ENCODE measurements at places on chromosomes 7 and 10.

DNA sequence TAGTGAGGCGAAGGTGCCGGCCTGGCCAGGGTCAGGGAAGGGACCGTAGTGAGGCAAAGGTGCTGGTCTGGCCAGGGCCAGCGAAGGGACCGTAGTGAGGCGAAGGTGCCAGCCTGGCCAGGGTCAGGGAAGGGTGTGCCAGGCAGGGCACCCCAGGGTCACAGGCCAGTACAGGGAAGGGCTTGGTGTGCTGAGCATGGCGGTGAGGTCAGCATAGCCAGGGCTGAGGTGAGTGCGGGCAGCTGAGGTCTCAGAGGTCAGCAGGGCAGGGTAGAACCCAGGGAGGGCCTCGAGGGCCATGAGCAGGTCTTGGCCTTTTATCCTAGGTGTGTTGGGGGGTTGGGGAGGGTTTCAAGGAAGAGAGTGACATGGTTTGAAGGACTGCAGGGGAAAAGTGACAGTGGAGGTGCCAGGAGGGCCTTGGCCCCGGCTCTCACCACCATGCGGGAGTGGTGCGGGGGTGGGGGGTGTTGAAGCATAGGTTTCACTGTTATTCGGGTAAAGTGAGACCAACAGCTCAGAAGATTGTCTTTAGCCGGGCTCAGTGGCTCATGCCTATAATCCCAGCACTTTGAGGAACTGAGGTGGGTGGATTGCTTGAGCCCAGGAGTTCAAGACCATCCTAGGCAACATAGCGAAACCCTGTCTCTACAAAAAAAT is 93.3 kb downstream of the CHST15 start:
- DNase-seq: no peak

DNA sequence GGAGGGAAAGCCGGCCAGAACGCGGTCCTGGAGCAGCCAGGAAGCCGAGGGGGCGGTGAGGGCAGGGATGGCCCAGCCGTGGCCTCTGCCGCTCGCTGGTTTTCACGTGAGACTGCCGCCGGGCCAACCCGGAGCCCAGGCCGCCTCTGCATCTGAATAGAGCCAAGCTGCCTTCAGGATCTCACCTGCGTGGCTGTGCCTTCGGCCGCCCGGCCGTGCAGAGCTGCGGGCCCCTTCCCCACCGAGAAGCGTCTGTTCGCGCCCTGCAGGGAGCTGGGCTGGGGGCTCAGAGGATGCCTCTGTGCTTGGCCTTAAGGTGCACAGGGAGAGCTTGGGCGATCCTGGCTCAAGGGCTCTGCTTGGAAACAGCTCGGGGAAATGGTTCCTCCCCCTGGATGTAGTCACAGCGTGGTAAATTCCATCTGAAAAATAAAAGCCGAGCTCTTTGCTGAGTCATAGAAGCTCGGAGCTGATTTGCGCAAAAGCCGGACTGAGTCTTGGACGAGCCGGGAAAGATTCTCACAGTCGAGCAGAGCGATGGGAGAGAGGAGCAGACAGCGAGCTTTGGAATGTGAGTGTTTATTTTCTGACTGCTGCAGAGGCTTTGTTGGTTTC is at the start of gene JAKMIP3:
Gene JAKMIP3 (plus strand): TSS at position 456 of the 615 bp plus-strand sequence. CDS start 38,863 bp downstream, outside the sequence.
- DNase-seq: peak; percentile 77

DNA sequence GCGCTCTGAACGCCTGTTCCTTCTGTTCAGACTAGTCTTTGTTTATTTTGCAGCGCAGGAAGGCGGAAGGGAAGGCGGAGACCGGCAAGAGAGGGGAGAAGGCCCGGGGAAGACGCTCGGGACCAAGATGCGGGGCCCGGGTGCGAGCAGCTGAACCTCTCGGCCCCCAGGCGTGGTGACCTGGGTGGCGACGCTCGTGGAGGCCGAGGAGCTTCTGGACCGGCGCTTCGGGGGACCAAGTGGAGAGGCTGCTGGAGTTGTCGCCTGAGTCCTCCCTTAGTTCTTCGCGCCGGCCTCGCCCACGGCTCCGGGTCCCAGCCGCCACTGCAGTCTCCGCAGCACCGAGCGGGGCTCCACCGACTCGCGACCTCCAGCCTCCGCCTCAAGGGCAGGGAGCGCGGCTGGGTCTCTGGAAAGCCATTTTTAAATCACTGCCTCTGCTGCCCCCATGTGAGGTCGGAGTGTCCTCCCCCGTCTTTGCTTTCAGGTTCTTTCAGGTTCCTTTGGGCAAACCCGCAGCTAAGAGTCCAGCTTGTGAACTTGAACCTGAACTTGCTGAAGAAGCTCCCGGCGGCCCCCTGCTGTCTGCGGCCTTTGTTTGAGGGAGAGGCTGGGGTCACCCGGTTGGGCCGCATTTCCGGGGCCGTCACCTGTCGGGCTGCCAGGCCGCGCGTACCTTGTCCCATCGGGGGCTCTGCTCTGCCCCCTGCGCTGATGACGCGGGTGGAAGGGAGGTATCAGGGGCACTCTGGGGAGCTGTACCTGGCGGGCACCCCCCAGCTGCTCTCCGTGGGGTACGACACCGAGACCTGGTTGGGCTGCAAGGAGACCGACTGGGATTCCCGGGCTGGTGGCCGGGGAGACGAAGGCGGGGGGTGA is 136.0 kb downstream of the KIF20B start:
- DNase-seq: peak; percentile 57

DNA sequence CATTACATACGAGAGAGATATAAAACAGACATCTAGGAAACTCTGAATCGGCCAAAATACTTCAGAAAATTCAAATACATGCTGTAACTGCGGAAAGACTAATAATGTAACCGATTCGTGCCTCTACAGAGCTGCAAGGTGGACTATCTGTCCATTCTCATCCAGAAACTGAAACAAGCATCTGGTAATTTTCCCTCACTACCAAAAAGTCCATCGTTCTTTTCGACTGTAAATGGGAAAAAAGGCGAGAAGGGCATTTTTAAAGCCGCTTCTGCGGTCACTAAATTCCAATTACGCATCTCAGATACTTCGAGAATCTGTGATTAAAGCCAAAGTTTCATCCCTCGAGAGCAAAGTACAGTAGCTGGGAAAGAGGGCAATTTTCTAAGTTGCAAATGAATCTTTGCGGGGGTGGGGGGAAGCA is 1.3 kb downstream of the OGA start:
- no peak for DNase-seq

- no peak for DNase-seq
Measured at GRCh38 chr7:157267516-157267915, 69.3 kb upstream of the DNAJB6 start.

- DNase-seq: no peak
Measured at GRCh38 chr7:50612704-50613103, 47.5 kb upstream of the DDC start.

DNA sequence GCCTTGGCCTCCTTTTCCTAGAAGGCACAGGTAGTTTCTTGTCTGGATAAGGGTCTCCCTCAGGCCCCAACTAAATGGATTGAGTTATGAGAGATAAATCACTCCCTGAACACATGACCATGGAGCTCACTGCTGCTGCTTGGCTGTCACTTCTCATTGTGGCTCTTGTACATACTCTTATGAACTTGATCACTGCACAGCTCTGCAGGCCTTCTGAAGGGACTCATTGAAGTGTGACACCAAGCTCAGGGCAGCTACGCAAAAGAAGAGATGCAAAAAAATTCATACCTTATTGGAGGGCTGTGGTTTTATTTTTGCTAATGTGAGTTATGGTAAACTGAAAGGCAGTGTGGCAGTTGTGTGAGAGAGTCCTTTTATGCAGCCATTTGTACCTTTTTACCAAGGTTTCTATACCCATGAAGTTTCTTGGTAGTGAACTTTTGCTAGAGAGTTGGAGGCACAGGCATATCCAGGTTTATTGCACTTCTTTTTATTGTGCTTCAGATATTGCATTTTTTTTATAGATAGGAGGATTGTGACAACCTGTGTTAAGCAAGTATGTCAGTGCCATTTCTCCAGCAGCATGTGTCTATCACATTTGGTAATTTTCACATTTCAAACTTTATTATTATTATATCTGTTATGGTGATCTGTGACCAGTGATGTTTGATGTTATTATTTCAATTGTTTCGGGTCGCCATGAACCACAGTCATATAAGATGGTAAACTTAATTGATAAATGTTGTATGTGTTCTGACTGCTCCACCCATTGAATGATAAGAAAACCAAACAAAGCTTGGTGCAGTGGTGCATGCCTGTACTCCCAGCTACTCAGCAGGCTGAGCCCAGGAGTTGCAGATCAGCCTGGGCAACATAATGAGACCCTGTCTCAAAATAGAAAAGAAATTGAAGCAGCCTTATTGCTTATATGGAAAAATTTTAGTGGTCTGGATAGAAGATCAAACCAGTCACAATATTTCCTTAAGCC is 100.6 kb downstream of the LRRC4 start:
- no peak for DNase-seq

All from femur (tissue), 1 donor.